WTC11 (cell line): ENCODE measurements at places on chromosomes 13 and 19. TPM values are rescaled to one million over a fixed set of nuclear protein-coding genes. Genes with fewer than 3 reads are reported as not detected.

DNA sequence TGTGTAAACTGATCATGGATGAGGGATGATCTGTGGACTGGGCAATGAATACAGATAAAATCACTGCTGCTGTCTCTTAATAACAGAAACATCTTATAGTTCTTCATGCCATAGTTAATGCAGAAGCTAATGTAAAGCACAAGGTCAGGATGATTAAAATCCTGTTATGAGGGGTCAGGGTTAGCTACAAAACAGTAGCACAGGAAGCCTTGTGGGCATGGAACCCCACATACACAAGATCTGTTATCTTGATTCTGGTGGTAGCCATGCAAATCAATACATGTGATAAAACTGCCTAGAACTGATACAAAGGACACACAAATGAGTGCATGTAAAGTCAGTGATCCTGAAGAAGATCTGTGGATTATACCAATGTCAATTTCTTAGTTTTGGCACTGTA is 96.4 kb downstream of the KLF12 start:
- H3K4me1 ChIP-seq = peaks cover 59% of the 10 kb centered on the region
- H3K36me3 ChIP-seq = no peaks in the 10 kb centered on the region
- DNase-seq = no peak
- peak overlapping the region; percentile 98; the same call in 1 of the 2 replicates for H3K27ac ChIP-seq
- H3K4me3 ChIP-seq = no peak overlapping the region
- no peaks in the 10 kb centered on the region; the same call in 1 of the 2 replicates for H3K27me3 ChIP-seq

DNA sequence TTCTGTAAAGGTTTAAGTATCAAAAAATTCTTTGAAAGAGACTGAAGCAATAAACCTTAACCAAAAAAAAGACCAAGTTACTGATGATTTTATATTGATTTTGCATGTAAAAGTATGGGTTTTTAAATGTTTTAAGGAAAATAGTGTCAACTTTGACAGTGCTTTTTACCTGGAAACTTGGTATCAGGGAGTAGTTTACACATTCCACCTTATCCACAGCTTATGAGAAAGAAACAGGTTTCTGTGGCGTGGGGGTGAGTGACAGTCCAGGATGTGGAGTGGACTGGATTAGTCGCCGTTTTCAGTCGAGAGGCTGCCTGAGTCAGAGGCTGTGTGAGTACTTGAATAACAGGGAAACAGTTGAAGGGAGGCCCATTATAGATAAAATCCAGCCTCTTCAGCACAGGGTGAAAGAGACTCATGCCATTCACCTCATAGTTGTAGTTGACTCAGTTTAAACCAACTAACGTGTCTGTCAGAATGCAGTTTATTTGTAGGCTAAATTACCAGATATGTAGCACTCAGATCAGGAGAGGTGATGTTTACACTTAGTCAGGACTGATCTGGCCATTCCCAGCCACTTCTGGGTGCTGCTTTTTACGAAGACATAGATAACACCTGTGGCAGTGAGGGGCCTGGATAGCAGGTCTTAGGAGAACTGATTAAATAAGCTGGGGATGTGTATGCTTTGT is 595 bp upstream of the GPR183 start:
- H3K4me1 ChIP-seq = peaks cover 14% of the 10 kb centered on the region
- H3K4me3 ChIP-seq = no peak overlapping the region
- peaks cover 5% of the 10 kb centered on the region for H3K36me3 ChIP-seq
- DNase-seq = no peak
- no peaks in the 10 kb centered on the region for H3K27me3 ChIP-seq

- peaks cover 29% of the 10 kb centered on the region for H3K36me3 ChIP-seq
- H3K4me3 ChIP-seq = peak overlapping the region; percentile 67
- peak; percentile 58 for DNase-seq
- peak overlapping the region; percentile 99 for H3K27ac ChIP-seq
- peaks cover 29% of the 10 kb centered on the region for H3K4me1 ChIP-seq
Measured at GRCh38 chr19:46133101-46133627, 8.7 kb upstream of the IGFL3 start.

DNA sequence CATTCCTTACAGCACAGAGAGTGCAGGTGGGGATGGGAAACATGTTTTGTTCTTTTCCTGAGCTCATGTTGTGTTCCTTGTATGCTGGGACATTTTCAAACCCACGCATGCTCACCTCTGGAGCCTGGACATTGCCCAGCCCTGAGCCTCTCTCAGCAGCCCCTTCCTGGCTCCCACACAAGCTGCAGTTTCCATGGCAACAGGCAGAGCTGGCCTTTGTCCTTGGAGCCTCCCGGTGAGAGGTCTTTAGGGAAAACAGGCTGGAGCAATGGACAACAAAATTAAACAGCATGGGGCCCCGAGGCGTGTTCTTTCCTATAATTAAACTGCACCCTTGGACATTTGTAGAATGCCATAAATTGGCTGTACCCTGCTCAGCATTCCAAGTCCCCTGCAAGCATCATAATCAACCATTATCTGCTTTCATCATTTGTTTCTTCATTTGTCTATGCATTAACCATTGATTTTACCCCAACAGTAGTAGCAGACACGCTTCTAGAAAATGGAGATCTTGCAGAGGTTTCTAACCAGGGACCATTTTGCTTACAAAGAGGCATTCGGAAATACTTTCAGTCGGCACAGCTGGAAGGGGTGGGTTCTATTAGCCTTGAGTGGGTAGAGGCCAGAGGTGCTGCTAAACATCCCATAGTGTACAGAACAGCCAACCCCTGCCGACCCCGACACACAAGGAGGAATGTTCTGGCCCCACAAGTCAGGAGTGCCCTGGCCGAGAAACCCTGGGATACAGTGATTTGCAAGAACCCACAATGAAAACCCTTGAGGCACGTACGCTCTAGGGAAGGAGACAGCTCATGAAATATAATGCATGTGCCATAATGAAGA is 133.4 kb upstream of the PEG3 start:
- H3K4me3 ChIP-seq = no peak overlapping the region
- no peaks in the 10 kb centered on the region; the same call in 1 of the 2 replicates for H3K27me3 ChIP-seq
- H3K4me1 ChIP-seq = no peaks in the 10 kb centered on the region
- DNase-seq = no peak
- H3K36me3 ChIP-seq = peaks cover 70% of the 10 kb centered on the region

GRCh38 chr19:42052241-42052863 is 17.7 kb downstream of the GRIK5 start:
- no peaks in the 10 kb centered on the region for H3K4me1 ChIP-seq
- H3K27me3 ChIP-seq = no peaks in the 10 kb centered on the region
- no peak for DNase-seq
- H3K27ac ChIP-seq = no peak overlapping the region
- H3K36me3 ChIP-seq = peaks cover 40% of the 10 kb centered on the region

DNA sequence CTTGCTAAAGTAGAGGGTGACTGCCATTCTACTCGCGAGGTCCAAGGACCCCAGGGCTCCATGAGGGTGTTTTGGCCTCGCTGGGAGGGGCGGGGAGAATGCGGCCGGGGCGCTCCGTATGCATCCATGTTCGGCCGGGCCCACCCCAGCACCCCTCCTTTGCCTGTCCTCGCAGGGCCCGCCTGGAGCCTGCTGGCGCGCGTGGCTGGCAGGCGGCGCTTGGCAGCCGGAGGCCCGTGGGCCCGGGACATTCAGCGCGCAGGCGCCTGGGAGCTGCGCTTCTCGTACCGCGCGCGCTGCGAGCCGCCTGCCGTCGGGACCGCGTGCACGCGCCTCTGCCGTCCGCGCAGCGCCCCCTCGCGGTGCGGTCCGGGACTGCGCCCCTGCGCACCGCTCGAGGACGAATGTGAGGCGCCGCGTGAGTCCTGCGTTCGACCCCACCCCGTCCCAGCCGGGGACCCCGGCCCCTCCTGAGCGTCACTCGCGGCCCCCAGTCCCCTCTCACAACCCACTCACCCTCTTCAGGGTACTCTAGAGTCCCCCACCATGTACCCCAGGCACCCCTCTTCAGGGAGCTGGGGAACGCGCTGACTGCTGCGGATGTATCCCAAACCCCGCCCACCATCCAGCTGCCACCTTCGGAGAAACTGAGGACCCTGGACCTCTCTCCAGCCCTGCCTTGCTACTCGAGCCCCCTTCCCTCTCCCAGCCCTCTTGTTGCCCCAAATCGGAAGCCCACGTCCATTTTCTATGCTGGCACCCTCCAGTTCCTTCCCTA is 4.1 kb downstream of the DLL3 start:
- H3K4me1 ChIP-seq = peaks cover 17% of the 10 kb centered on the region
- H3K27me3 ChIP-seq = peaks cover 95% of the 10 kb centered on the region
- H3K4me3 ChIP-seq = no peak overlapping the region
- no peak overlapping the region for H3K27ac ChIP-seq

DNA sequence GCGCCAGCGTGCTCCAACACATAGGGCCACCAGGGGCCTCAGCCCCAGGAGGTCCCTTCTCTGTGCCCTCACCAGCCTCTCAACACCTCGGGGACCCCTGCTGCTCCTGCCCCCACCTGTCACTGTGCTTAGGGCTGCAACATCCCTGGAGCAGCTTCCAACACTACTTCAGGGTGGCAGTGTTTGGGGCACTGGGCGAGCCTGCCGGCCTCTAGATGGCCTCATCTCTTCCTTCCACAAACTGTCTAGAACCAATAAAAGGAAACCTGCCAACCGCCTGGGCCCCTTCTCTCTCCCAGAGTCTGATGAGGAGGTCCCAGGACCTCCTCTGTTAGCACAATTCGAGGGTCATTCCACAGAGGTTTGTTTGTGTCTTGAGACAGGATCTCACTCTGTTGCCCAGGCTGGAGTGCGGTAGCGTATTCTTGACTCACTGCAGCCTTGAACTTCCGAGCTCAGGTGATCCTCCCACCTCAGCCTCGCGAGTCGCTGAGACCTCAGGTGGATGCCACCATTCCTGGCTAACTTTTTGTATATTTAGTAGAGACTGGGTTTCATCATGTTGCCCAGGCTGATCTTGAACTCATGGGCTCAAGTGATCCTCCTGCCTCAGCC is 10.1 kb upstream of the SHD start:
- no peaks in the 10 kb centered on the region for H3K27me3 ChIP-seq
- peaks cover 17% of the 10 kb centered on the region for H3K36me3 ChIP-seq
- no peak overlapping the region for H3K4me3 ChIP-seq
- H3K27ac ChIP-seq = no peak overlapping the region
- no peak for DNase-seq
- no peaks in the 10 kb centered on the region; the same call in 1 of the 2 replicates for H3K4me1 ChIP-seq

DNA sequence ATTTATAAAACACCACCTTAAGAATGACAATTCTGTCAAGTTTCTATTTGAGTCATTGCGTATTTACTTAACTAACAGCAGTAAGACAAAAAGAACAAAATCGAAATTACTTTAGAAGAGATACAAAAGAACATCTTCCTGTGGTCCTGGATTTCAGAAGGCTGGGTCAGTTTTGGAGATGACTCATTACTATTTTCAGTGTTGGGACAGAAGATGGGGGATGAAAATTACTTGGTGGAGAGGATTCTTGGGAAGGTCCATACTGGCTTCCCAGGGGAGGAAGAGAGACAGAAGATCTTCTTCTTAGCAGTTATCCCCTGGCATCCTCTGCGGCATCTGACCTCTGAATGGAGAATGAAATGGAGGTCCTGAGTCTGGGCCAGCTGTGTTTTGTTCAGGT is 33.5 kb upstream of the CSNK1A1L start:
- no peak overlapping the region for H3K27ac ChIP-seq
- no peak overlapping the region for H3K4me3 ChIP-seq
- no peaks in the 10 kb centered on the region for H3K36me3 ChIP-seq
- H3K27me3 ChIP-seq = no peaks in the 10 kb centered on the region
- DNase-seq = no peak
- no peaks in the 10 kb centered on the region for H3K4me1 ChIP-seq

DNA sequence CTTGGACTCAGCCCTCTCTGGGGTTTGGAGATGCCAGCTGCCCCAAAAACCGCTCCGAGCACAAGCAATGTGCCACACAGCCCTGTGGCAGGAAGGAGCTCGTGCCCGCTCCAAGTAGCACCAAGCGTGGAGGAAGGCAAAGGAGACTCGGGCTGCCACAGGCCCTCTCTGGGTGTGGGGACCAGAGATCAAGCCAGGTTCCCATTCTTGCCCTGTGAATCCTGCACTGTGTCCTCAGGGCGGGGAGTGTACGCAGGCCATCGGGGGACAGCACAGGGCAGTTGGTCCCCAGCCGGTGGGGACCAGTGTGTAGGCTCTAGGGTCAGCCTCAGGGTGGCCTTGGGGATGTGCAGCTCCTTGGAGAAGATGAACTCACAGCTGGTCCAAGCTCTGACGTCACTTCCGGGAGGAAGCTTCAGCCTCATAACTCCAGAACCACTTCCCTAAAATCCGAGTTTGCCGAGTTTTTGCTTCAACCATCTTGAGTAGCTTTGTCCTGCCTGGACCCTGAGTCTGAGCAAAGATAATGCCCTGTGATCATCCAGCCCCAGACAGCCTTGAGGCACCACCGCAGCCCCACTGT is 9.3 kb upstream of the CPAMD8 start:
- no peak overlapping the region for H3K4me3 ChIP-seq
- H3K27ac ChIP-seq = no peak overlapping the region
- H3K36me3 ChIP-seq = no peaks in the 10 kb centered on the region
- H3K27me3 ChIP-seq = no peaks in the 10 kb centered on the region; the same call in 1 of the 2 replicates

GRCh38 chr19:17743874-17744580 is 7.2 kb upstream of the FCHO1 start:
- H3K4me3 ChIP-seq = no peak overlapping the region
- DNase-seq = no peak
- peaks cover 8% of the 10 kb centered on the region for H3K36me3 ChIP-seq
- no peak overlapping the region for H3K27ac ChIP-seq
- H3K4me1 ChIP-seq = peaks cover 8% of the 10 kb centered on the region

DNA sequence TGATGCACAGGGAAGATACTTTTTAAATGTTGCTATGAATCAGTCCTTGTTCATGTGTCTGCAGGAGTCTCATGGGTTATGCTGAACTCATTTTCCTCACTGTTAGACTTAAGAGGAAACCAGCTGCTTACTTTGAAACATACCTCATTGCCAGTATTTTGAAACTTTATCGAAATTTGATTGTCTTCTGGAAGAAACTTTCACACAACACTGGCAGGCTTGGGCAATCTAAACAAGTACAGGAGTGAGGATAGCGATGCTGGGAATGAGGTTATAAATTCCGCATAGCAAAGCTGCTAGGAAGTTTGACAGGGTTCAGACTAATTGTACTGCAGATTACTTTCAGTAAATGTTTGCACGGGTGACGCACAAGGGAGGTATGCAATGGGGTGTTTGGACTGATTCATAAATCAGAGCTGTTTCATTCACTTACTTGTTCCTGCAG is 245.7 kb downstream of the DNAJC15 start:
- H3K27ac ChIP-seq = no peak overlapping the region
- peaks cover 29% of the 10 kb centered on the region for H3K4me1 ChIP-seq
- peaks cover 2% of the 10 kb centered on the region; the same call in 1 of the 2 replicates for H3K27me3 ChIP-seq
- no peaks in the 10 kb centered on the region for H3K36me3 ChIP-seq

DNA sequence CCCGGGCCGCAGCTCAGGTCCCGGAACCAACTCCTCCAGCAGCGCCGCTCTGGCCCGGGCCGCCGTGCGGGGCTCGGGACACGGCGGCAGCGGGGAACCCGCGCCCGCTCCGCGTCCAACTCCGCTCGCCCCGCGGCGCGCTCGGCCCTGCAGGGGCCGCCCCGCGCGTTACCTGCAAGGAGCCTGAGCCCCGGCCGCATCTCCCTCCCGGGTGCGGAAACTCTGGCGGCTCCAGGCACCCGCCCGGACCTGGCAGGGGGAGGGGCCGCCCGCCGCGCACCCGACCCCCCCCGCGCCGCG is at the start of gene TMTC4:
TMTC4 (minus strand) TSS at position 224 of the 300 bp plus-strand sequence. CDS start 4,433 bp downstream, outside the sequence.
- DNase-seq = no peak
- peaks cover 7% of the 10 kb centered on the region for H3K27me3 ChIP-seq

GRCh38 chr19:41376241-41376997 is at the start of gene TMEM91:
TSS of gene TMEM91 (plus strand) at chr19:41376533. CDS start at chr19:41378310, 1,777 bp downstream.
- peak within 1 kb of the TSS; percentile 79 for H3K27ac ChIP-seq
- H3K27me3 ChIP-seq = peaks cover 14% of the 10 kb centered on the region
- H3K4me3 ChIP-seq = peak within 1 kb of the TSS; percentile 80
- H3K4me1 ChIP-seq = peaks cover 17% of the 10 kb centered on the region
- H3K36me3 ChIP-seq = no peaks in the 10 kb centered on the region
- DNase-seq = peak; percentile 76

Gene TRIM28
- 1,095 to 1,221 TPM (median 1,108 TPM) in 3 replicates for total RNA-seq

Gene CRX
- 0.17 to 0.53 TPM (median 0.25 TPM) in 3 replicates for total RNA-seq

Gene IL11
- total RNA-seq = 1.2 to 1.8 TPM (median 1.6 TPM) in 3 replicates

Gene UBE2L5
- total RNA-seq = 0.13 TPM in 1 of 3 replicates, not detected in the others

Gene ANKRD24
- 11.3 to 15.0 TPM (median 14.8 TPM) in 3 replicates for total RNA-seq
